ENCODE measurements at places on chromosomes 3 and 15.

GRCh38 chr3:144770281-144770680 is 798.7 kb downstream of the DIPK2A start:
- DNase-seq: peak; percentile 30

GRCh38 chr15:74376226-74376625 is 8.8 kb upstream of the CYP11A1 start:
- no peak for DNase-seq

GRCh38 chr15:85458764-85459163 is 78.4 kb downstream of the AKAP13 start:
- no peak for DNase-seq

DNA sequence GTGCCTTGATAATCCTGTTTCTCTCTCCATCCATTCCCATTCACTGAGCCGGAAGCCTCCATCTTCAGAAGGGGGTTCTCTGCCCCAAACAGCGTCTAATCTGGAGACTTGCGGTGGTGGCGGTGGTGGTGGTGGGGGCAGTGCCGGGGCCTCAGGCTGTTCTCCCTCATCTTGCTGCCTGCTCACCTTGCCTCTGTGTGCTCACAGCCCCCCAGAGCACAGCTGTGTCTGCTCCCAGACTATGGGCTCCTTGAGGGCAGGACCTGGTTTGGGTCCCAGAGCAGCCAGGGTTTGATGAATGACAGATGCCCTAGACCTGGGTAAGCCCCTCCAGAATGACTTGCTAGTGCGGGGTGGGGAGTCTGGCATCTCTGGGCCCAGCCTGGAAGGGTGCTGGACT is 430 bp upstream of the PSTPIP1 start:
- DNase-seq: no peak

GRCh38 chr3:193704431-193704830 is 111.4 kb downstream of the OPA1 start:
- DNase-seq: no peak

GRCh38 chr15:25635191-25635590 is 196.4 kb upstream of the UBE3A start:
- DNase-seq: no peak

DNA sequence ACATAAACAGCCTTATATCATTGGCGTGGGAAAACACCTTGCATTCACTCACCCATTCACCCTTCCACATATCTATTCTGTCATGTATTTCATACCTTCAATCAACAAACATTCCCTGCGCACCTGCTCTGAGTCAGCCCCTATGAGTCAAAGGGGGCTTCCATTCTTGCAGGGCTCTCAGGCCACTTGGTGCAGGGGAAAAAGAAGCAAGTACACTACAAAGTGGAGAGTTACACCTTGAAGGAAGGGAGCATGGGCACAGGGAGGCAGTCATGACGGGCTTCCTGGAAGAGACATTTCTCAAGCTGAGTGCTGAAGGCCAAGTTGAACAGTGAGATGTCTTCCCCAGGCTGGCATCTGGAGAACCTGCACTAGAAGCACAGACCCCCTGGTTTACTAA is 4.6 kb upstream of the AMOTL2 start:
- DNase-seq: no peak

DNA sequence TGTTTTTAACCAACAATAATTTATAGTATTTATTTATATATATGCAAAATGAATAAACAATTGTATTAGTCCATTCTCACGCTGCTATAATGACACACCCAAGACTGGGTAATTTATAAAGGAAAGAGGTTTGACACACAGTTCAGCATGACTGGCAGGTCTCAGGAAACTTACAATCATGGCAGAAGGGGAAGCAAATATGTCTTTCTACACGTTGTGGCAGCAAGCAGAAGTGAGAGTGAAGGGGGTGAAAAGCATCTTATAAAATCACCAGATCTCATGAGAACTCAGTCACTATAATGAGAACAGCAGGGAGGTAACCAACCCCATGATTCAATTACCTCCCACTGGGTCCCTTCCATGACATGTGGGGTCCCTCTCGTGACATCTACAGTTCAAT is 162.8 kb upstream of the SLITRK3 start:
- DNase-seq: no peak

Measured in NCI-H526 treated with DMSO at 0.1 percent for 48 hours (cell line).